ENCODE measurements at places on chromosomes 5 and 9.

GRCh38 chr5:37111426-37112382, 137.5 kb downstream of the CPLANE1 start:
- DNase-seq = no peak

DNA sequence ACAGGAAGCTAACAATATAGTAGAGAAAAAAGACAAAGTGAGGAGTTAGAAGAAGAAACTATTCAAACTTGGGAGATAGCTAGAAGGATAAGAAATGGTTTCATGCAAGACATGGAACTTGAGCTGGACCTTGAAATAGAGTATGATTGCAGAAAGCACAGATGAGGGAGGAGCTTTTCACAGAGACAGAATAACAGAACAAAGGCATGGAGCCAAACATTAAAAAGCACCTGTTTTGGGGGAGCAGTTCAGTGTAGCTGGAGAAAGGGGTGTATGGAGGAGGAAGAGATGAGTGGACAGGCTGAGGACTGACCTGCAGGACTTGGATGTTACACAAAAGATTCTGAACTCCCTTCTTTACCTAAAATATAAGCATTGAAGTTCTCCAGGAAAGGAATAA, 25.2 kb downstream of the DTWD2 start:
- no peak for DNase-seq

- no peak for DNase-seq
These were observed 241.4 kb downstream of the PBX3 start for GRCh38 chr9:125988479-125989050.

DNA sequence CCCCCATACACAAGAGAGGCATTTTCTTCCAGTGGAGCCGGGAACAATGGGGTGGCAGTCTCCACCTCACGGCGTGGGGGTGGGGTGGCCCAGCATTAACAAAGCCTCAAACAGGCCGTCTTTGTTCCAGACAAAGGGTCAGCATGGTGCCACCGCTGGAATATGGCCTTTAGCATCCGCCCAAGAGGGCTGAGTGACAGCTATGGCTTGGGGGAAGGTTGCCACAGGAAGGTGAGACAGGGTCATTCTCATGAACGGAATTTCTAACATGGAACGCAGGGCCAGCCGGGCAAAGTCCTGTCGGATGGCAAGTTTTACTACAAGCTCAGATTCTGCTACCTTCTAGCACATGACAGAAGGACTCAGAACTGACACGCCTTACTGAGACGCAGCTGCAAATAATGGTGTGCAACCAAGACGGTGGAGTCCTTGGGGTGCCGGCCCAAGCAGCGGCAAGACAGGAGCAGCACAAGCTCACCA, 64.0 kb downstream of the OTULIN start:
- DNase-seq = no peak

DNA sequence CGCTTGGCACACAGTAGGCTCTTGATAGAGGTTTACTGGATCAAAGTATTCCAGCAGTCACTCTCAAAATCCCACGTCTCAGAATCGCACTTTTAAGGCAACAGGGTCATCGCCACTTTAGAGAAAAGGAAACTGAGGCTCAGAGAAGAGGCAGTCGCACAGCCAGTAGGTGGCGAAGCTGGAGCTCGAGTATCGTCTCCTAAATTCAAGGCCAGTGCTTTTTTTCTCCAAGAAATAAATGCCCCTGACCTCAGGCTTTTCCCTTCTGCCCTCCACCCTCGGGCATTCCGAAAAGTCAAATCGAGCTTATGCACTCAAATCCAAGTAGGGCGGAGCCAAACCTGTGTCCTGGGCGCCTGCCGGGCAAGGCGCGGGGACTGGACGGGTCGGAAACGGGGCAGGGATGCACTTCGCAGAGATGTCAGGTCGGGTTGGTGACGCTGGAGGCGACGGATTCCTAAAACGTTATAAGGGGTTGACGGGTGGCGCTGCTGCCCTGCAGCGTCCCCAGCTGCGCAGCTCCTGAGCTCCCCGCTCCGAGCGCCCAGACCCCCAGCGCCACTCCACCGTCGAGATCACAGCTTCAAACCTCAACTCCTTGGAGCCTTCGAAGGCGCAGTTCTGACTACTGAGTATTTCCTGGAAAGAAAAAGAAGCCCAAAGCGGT, 4.7 kb upstream of the FOXB2 start:
- DNase-seq = no peak

DNA sequence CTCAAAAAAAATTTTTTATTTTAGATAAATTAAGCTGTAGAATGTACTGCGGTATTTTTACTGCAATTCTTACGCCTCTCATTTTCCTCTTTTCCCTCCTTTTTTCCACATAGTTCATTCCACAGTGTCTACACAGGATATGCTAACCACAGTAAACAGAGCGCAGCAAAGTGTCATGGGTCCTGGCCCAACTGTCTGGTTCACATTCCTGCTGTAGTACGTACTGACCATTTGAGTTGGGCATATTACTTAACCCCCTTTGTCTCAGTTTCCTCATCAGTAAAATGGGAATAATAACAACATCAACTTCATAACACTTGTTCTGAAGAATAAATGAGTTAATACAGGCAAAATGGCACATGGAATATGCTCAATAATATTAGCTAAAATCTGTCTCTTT, 41.6 kb downstream of the SLC44A1 start:
- DNase-seq = no peak

DNA sequence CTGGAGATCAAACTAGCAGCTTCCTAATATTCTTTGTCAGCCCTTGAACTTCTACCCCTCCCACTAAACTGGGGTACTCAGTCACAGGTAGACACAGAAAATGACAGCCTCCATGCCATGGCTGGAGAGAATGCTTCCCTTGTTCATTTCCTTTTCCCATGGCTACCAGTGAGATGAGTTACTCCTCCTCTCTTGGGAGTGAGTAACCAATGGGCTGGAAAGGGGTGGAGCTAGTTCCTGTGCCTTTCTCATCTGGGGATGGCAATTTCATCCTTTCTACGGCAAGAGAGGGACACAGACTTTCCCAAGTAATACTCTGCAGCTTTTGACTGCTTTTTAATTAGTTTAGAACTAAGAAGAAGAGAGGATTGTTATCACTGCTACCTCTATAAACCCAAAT, 1045.6 kb upstream of the WWC1 start:
- DNase-seq = no peak

- DNase-seq = peak; percentile 40
These were observed 53.2 kb upstream of the C9orf72 start for GRCh38 chr9:27626244-27627187.

GRCh38 chr9:109821711-109822110, 41.7 kb downstream of the PALM2AKAP2 start:
- no peak for DNase-seq

GRCh38 chr5:116382032-116382873, 192.4 kb downstream of the SEMA6A start:
- no peak for DNase-seq

- no peak for DNase-seq
These were observed 1.8 kb downstream of the FEM1C start for GRCh38 chr5:115542651-115543364.

GRCh38 chr5:143008809-143009521, 238.8 kb downstream of the ARHGAP26 start:
- peak; percentile 41 for DNase-seq

GRCh38 chr5:74490814-74491213, 149.7 kb downstream of the ENC1 start:
- DNase-seq = no peak

DNA sequence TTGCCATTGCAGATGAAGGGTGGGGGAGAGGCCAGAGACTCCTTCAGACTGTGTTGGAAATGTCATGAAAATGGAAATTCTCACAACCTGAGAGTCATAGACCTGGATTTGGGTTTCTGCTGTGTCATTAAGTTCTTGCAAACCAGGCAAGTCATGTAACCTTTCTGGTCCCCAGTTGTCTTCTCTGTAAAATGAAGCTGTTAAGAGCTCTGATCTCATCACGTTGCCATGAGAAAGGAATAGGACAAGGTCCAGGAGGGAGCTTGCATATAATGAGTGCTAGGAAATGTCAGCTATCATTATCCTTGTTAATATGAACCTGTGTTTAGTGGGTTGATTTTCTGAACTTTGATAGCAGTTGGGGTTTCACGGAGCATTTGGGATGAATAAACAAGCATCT, 59.1 kb downstream of the FGF1 start:
- no peak for DNase-seq

GRCh38 chr5:93336330-93337110, 244.5 kb downstream of the NR2F1-AS1 start:
- DNase-seq = no peak

GRCh38 chr5:92147266-92147665, 764.1 kb upstream of the ARRDC3 start:
- DNase-seq = no peak

DNA sequence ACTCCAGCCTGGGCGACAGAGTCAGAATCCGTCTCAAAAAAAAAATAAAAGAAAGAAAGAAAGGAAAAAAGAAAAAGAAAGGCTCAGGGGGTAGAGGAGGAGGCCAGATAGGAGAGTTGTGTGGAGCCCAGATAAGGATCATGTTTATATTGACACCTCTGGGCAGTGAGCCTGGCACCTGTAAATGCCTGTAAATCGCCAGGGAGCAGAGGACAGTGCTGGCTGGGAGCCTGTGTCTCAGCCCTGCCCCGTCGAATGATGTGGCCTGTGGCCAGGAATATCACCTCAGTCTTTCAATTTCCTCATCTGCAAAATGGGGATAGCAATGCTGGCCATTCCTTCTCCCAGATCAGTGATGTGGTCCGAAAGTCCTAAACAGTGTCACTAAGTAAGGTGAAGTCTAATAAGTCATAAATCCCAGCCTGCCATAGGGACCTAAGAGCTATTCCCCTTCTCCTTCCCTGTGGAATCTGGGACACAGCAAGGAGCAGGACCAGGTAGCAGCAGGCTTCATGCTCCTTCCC, 10.3 kb upstream of the ABO start:
- no peak for DNase-seq

DNA sequence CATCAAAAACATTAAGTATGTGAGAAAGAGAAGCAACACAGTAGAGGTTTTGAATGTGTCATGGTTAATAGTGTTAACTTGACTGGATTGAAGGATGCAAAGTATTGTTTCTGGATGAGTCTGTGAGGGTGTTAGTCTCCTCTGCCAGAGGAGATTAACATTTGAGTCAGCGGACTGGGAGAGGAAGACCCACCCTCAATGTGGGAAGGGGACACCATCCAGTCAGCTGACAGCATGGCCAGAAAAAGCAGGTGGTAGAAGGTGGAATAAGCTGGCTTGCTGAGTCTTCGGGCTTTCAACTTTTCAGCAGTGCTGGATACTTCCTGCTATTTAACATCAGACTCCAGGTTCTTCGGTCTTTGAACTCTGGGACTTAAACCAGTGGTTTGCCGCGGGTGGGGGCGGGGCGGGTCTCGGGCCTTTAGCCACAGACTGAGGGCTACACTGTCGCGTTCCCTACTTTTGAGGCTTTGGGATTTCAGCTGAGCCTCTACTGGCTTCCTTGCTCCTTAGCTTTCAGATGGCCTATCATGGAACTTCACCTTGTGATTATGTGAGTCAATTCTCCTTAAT, 309.9 kb upstream of the ST8SIA4 start:
- no peak for DNase-seq

DNA sequence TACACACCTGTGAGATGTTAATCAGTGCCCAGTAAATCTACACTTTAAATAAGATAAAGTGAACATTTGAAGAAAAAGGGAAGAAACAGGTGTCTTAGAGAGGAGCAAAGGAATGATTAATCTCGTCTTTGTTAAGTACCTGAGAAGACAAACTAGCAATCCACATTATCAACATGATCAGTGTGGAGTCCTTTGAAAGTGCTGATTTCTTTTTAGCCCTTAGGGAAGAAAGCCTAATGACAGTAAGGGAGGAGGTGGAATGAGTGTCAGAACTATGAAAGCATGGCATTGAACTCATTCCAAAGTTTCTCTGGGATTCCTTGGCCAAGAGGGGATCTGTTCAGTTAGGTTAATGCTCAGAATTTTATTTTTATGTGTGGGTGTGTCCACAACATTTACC, 1109.0 kb upstream of the ACO1 start:
- no peak for DNase-seq

DNA sequence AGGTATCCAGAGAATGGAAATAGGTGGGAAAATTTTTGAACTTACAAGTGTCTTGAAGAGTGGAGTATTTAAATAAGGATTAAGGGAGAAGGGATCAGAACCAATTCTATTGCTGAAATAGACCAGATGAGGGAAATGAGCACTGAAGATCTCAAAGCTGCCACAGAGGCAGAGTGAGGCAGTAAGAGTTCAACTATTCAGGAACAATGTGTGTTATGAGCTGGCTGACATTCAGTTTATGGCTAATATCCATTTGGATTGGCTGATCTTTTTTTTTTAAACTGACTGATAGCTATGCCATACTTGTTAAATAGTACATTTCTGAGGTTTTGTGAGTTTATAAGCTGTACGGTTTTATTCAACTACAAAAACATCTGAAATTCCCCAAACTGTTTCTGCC, 95.3 kb upstream of the GNA14 start:
- no peak for DNase-seq

DNA sequence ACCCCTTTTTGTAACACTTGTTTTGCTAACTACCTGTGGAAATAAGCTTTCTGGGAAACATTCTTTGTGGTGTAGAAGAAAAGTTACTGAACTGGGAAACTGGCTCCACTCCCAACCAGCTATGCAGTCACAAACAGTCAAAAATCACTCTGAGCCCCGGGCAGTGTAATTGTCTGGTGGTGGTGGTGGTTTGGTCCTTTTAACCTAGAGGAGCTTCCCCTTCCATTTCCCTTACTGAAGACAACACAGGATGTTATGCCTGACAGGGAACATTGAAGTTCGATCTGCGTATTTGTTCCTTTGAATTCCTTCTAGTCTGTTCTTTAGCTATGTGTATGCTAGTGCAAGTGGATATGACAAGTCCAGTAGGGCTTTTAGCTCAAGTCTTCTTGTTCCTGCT, 56.8 kb upstream of the TBCA start:
- no peak for DNase-seq

DNA sequence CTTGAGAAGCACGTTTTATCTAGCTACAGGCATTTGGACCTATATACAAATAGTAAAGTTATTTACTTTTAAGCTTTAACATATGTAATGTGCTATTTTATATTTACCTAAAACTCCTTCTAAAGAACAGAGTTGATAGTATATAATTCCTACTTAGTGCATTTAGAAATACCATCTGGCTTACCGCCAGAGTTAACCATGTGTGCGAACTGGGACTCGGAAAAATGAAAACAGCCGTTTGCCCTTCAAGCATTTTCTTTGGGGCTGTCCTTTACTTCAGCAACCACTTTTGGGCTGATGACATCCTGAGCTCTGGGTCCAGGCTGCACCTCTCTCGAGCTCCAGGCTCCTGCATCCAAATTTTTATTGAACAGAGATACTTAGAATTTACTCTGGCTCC, 21.9 kb upstream of the DHFR start:
- DNase-seq = no peak

DNA sequence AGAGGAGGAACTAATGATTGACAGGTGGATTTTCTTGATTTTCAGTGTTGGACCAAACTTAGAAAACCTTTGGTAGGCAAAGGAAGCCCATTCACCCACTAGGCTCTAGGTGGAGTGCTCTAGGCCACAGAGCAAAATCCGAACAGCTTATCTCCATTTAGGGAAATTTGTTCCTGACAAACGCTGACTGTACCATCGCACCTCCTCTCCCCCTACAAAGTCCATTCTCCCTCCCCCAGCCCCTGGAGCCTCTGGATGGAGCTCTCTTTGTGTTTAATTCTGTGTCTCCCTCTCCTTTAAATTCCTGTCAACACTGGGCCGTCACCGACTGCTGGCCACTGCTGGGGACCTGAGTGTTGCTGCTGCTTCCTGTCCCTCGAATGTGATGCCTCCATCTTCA, 350.1 kb upstream of the IRX2 start:
- no peak for DNase-seq
